ENCODE measurements at places on chromosomes 7 and 10.

DNA sequence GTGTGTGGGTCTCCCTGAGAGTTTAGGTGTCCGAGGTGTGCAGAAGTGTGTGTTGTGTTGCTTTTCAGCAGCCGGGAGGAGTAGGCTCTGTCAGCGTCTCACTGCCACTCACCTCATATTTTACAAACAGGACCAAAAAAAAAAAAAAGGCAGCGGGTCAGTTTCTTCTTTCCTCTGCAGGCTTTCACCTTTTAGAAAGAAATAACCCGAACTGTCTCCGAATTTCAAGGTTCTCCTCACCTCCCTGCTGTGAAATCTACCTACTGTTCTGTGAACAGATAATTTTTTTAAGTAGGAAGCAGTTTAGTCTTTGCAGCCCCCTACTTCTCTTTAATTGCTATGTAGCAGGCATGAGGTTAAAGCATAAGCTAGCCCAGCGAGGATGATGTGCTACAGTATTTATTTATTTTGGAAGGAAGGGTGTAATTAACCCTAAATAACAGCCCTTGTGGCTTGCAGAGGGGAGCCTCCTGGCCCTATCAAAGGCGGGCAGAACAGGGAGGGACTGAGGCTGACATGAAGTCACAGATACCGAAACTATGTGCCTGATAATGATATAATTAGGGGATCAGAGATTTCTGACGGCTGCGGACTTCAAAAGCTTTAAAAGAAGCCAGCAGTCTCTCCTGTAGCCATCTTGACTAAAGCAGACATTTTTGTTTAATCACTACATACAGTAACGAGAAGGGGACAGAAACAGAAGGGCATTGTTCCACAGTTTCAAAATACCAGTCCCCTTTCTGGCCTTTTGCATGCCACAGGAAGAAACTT, 1.6 kb downstream of the BAMBI start:
- DNase-seq, result no peak

DNA sequence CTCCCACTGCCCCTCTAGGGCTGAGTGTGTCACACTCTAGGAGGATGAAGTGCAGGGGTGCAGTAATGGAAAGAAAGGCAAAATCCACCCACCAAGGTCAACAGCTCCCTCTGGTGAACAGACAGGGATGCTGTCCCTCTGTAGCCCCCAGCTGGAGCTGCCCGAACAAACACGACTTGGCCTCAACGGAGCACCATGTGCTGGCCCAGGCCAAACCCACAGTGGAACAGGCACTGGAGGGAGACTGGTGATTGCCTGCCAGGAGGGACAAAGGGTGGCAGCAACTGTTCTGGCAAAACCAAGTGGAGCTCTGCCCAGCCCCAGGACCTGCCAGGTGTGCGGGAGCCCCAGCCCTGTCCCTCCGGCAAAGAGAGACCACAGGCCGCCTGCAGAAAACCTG, 20.7 kb downstream of the PDIA4 start:
- DNase-seq, result no peak

DNA sequence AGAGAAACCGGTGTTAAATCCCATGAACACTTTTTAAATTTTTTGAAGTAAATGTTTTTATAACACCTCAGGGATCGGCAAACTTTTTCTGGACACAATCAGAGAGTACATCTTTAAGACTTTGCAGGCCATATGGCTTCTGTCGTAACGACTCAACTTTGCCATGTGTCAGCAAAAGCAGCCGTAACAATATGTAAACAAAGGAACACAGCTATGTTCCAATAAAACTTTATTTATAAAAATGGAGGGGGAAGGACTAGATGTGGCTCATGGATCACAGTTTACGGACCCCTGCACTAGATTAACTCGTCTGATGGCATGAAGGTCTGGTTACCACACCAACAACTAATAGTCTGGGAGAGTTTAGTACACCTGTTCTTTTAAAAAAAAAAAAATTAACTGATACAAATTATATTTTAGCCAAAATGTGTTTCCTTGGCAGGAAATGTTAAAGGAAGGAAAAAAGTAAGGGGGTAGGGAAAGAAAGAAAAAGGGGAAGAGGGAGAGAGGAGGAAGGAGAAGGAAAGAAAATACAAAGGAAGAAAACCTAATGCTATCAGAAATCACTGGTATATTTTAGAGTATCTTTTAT, 50.2 kb downstream of the ABI1 start:
- DNase-seq, result no peak

DNA sequence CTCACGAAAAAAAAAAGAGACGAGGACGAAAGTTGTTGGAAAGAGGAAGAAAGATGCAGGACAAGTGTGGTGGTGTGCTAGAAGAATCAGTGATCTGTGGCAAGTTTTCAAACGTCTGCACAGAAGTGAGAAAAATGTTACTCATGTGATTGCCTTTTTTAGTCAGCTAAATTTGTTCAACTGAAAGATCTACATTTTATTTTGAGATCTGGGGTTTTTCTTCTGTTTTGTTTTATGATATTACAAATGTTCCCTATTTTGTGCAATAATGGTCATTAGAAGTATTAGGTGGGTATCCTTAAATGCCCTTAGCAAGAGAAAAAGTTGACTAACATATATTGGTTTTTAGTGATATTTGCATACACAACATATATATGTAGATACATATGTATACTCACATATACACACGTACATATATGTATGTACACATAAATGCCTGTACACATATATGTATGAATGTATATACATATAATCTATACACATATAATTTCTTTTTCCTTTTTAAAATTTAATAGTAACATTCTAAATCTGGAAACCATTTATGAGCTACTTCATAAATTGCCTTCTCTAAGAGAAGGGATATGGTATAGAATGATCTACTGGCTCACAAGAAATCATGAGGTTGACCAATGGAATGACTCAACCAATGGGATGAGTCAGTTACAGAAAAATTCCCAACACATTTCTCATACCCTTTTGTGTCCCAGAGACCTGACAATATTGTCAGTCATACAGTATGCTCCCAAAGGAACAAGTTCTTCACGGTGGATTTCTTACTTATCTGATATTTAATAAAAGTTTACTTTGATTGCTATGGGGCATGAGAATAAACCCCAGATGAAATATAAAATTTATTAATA, 38.4 kb downstream of the SLC39A12 start:
- DNase-seq, result peak; percentile 19

GRCh38 chr7:90736968-90737939, 141.1 kb downstream of the CDK14 start:
- no peak for DNase-seq

DNA sequence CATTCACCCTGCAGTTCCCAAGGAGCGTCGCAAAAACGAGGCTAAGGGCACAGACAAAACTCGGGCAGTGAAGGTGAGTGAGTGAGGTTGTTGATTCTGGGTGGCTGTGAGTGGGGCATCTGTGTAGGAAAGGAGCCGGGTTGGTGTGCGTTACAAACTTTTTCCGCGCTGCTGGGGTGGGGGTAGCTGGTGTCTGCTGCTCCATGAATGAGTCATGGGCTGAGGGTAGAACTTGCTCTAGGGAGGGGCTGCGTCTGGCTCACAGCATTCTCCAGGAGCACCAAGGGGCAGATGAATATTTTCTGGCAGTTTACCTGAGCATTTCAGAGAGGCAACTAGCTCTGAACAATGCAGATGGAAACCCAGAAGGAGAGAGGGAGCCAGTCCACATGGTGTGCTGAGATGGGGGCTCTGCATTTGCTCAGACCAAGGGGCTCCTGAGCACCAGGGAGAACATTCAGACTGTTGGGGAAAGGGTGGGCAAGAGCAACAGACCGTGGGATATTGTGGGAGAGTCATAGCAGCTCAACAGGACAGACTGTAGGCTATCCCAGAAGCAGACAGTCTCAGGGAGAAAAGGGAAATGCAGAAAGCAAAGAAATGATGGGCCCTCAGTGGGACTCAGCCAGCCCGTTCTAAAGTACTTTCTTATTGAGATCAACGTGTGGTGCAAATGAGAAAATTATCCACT, 18.8 kb downstream of the NOBOX start:
- DNase-seq, result no peak

DNA sequence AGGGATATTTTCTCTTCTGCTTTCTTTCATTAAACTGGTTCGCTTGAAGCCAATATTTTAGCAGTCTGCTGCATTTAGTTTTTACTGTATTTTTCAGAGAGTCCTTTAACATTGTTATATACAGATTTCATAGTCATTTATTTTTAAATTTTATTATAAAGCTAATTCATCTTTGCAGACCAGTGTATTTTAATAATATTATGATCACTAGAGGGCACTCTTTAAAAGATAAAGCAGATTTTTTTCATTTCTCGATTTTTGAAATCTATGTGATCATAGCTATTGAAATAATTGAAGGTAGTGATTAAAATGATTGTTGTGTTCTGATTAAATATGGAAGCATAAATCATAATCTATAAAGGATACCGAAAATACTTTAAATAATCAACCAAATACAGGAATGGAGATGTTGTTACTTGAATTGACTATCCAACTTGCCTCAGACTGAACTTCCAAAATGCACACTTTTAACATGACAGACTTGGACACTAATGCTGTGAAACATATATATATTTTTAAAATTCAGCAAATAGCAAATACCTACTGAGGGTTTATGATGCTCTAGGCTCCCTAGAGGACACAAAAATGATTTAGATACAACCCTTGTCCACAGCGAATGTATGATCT, 35.2 kb downstream of the ST7 start:
- DNase-seq, result no peak

- no peak for DNase-seq
These were observed 76.8 kb downstream of the HGF start for GRCh38 chr7:81693080-81693479.

GRCh38 chr10:122519144-122519543, 41.4 kb upstream of the DMBT1 start:
- DNase-seq, result no peak

- DNase-seq, result no peak
These were observed 49.0 kb downstream of the PIK3AP1 start for GRCh38 chr10:96671211-96671890.

Measured in SW 1271 (cell line).